HepG2 (cell line): ENCODE measurements at places on chromosomes 1 and 21. TPM values are rescaled to one million over a fixed set of nuclear protein-coding genes. Genes with fewer than 3 reads are reported as not detected.
A peak's percentile ranks its signal among the peaks of the same experiment; 100 is the strongest.

GRCh38 chr1:19682257-19682656 lies 17.6 kb downstream of the HTR6 start:
- H3K4me1 ChIP-seq: no peaks in the 10 kb centered on the region
- H3K27ac ChIP-seq: no peak overlapping the region
- no peak overlapping the region for H3K4me3 ChIP-seq
- no peaks in the 10 kb centered on the region for H3K27me3 ChIP-seq

DNA sequence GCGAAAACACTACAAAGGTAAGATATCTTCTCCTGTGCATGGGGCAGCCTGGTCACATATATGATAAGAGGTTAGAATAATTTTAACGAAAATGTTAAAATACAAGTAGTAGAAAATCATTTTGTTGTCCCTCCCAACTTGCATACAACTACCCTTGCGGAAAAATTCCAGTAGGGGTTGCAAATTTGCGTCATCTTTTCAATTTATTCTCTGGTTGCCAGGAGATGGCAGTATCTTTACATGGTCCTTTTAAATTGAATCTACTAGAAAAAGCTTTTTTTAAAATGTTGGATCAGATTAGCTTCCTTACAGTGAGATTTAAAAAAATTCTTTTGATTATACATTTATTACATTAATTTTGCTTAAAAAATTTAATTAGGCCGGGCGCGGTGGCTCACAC lies 10.9 kb downstream of the S100PBP start:
- H3K36me3 ChIP-seq: peaks cover 10% of the 10 kb centered on the region
- H3K27me3 ChIP-seq: no peaks in the 10 kb centered on the region
- H3K27ac ChIP-seq: no peak overlapping the region
- no peaks in the 10 kb centered on the region for H3K4me1 ChIP-seq
- peak; percentile 39 for DNase-seq
- H3K4me3 ChIP-seq: no peak overlapping the region

- peak within 1 kb of the TSS; percentile 100 for H3K27ac ChIP-seq
- H3K4me1 ChIP-seq: peaks cover 34% of the 10 kb centered on the region
- peak within 1 kb of the TSS; percentile 98 for H3K4me3 ChIP-seq
- H3K36me3 ChIP-seq: peaks cover 26% of the 10 kb centered on the region; the same call in 2 of the 3 replicates
- DNase-seq: peak; percentile 86
These were observed at the start of gene PEX10 for GRCh38 chr1:2412395-2412772. PEX10 (minus strand) TSS chr1:2412564; CDS start chr1:2412502, 62 bp downstream.

DNA sequence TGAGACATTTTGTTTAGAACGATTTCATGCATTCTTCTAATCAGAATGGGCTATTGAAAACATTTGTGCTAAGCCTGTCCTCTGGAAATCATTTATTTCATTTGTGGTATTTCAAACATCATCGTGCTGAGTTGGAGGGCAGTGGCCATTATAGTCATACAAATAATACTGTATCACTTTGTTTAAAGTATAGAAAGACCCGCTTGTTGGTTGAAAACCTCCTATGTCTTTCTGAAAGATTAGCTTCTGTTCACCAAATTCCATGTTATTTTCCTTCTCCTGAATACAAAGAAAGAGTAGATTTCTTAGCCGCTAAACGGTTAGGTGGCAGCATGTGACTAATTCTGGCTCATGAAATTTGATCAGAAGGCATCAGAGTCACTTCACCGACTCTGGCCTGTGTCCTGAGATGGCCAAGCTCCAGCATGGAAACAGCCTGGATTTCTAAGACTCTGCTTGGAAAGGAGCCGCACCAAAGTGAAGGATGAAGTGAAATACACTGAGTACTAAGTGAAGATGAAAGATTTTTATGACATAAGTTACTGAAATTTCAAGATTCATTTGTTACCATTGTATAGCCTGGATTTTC lies 355.1 kb downstream of the USP25 start:
- peaks cover 6% of the 10 kb centered on the region; the same call in 1 of the 2 replicates for H3K4me1 ChIP-seq
- no peak overlapping the region for H3K4me3 ChIP-seq
- no peaks in the 10 kb centered on the region for H3K36me3 ChIP-seq
- no peak overlapping the region for H3K27ac ChIP-seq
- H3K27me3 ChIP-seq: no peaks in the 10 kb centered on the region

DNA sequence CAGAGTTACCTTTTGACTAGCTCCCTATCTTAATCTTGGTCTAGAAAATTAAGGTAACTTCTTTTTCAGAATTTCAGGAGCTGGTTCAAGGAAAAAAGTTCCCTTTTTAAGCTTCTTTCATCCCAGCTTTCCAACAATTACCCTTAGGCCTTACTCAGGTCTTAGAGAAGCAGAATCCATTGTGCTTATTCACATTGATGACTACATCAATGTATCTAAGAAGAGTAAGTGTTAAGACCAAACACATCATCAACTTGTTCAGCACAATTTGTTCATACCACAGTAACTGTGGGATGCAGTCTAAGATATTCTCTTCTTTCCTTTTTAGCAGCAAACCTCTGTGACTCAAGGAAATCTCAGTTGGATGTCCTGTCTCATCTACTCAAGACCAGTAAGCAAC lies 4.1 kb downstream of the MRPL9 start:
- H3K36me3 ChIP-seq: peaks cover 6% of the 10 kb centered on the region
- no peaks in the 10 kb centered on the region; the same call in 2 of the 3 replicates for H3K27me3 ChIP-seq
- H3K4me1 ChIP-seq: peaks cover 13% of the 10 kb centered on the region
- DNase-seq: no peak
- H3K4me3 ChIP-seq: no peak overlapping the region
- no peak overlapping the region for H3K27ac ChIP-seq

- peak overlapping the region; percentile 78 for H3K4me3 ChIP-seq
- no peaks in the 10 kb centered on the region for H3K36me3 ChIP-seq
- no peak for DNase-seq
- peaks cover 60% of the 10 kb centered on the region for H3K4me1 ChIP-seq
- H3K27me3 ChIP-seq: no peaks in the 10 kb centered on the region; the same call in 2 of the 3 replicates
These were observed 722 bp upstream of the SLC19A2 start for GRCh38 chr1:169486281-169487051.

- no peaks in the 10 kb centered on the region for H3K27me3 ChIP-seq
- no peaks in the 10 kb centered on the region for H3K36me3 ChIP-seq
- H3K4me3 ChIP-seq: no peak overlapping the region
- DNase-seq: no peak
- peaks cover 88% of the 10 kb centered on the region for H3K4me1 ChIP-seq
These were observed 42.5 kb downstream of the RPRD2 start for GRCh38 chr1:150406483-150406882.

GRCh38 chr1:88976235-88976634 lies 16.2 kb downstream of the KYAT3 start:
- no peak overlapping the region for H3K27ac ChIP-seq
- DNase-seq: no peak
- H3K4me1 ChIP-seq: peaks cover 8% of the 10 kb centered on the region; the same call in 1 of the 2 replicates
- H3K4me3 ChIP-seq: no peak overlapping the region

DNA sequence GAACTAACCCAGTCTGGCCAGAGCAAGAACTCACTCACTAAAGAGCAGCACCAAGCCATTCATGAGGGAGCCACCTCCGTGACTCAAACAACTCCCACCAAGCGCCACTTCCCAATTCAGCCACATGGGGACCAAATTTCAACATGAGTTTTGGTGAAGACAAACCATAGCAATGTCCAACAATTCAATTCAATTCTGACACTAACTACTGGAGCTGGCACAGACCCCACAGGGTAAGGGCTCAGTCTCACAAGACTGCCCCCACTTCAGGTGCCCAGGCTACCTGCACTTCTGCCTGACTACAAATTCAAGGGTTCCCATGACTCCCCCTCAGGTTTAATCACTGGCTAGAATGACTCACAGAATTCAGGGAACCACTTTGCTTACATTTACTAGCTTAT lies 48.8 kb upstream of the RAP1A start:
- H3K36me3 ChIP-seq: no peaks in the 10 kb centered on the region
- H3K4me3 ChIP-seq: no peak overlapping the region
- DNase-seq: no peak
- no peaks in the 10 kb centered on the region for H3K27me3 ChIP-seq
- peaks cover 29% of the 10 kb centered on the region for H3K4me1 ChIP-seq

DNA sequence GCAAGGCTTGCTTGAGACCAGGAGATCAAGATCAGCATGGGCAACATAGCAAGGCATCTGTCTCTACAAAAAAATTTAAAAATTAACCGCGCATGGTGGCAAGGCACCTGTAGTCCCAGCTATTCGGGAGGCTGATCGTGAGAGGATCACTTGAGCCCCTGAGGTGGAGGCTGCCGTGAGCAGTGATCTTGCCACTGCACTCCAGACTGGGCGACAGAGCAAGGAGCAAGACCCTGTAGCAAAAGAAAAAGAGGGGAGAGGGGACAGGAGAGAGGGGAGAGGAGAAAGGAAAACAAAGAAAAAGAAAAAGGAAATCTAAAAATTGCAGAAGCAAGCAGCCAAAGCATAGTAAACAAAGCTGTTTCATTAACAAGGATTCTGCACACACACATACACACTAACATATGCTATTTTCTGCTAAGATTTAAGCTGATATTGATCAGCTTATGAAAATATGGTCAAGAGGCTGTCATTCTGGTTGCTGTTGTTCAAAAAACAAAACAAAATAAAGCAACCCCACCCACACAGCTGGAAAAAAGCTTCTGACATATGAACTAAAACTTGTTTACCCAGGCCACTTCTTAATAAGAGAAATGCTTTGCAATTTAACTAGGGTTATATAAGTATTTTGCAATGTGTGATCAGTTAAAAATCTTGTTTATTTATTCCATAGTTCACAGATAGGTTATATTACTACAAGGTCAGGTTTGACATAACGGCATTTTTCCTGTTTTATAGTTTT lies 1.8 kb downstream of the ARNT start:
- H3K27ac ChIP-seq: peak overlapping the region; percentile 84
- peaks cover 8% of the 10 kb centered on the region; the same call in 2 of the 3 replicates for H3K36me3 ChIP-seq
- H3K4me3 ChIP-seq: peak overlapping the region; percentile 84
- no peak for DNase-seq
- no peaks in the 10 kb centered on the region for H3K27me3 ChIP-seq

DNA sequence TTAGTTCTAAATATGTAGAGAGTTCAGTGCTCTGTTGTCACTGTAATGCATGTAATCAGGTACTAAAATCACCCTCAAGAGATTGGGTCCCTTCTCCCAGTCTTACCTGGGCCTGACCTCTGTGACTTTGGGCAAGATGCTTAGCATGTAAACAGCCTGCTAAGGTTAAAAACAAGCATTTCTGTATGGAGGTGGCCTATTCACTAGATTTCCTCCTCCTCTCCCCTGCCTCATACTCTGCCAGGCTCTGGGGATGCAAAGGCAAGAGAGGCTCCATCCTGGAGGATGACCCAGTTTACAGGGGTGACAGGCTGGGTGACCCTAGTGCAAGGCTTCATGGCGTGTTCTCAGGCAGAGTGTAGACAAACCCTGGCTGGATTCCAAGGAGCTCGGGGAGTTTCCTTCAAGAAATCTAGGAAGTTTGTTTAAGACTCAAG lies 28.8 kb downstream of the VANGL2 start:
- H3K4me3 ChIP-seq: no peak overlapping the region
- DNase-seq: no peak
- no peaks in the 10 kb centered on the region for H3K4me1 ChIP-seq
- no peak overlapping the region for H3K27ac ChIP-seq
- H3K27me3 ChIP-seq: no peaks in the 10 kb centered on the region

DNA sequence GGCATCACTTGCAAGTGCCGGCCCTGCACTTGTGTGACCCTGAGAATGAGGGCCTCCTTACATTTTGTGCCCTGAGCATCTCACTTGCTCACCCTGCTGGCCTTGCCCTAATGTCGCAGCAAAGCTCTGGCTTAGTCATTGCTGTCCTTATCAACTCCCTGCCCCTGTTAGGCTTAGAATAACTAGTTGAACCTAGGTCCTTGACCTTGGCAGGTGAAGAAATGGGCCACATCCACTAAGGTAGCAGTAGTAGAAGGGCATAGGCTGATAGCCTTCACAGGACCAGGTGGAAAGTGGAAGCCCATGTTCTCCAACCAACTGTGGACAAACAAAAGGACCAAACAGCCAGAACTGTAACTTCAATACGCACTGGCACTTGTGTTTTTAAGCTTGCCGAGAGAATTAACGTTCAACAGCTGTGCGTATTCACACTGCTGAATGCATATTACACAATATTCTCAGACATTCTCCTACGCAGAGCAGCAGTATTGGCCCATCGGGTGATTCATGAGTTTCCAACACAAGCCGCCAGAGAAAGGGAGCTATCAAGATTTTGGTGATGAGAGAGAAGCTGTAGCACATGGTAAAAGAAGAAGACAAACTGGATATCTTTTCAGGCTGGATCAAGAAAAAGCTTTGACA lies 27.7 kb upstream of the PTGFRN start:
- no peaks in the 10 kb centered on the region for H3K36me3 ChIP-seq
- DNase-seq: peak; percentile 8

DNA sequence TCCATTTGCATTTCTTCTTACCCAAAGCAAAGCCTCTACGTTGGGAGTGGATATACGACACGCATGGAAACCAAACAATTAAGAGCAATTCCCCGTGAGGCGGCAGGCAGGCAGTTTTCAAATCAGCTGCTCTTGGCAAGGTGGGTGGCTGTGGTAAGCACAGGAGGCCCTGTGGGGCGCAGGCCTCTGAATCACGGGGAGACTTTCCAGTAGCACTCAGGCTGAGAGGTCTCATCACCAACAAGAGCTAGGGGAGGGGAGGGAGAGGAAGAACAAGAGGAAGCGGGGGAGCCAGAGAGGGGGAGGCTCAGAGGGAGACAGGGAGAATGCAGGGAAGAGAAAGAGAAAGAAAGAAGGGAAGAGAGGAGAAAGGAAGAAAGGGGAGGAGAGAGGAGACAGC lies 56.4 kb downstream of the MT1HL1 start:
- H3K4me1 ChIP-seq: no peaks in the 10 kb centered on the region
- H3K27ac ChIP-seq: no peak overlapping the region
- DNase-seq: no peak
- no peak overlapping the region for H3K4me3 ChIP-seq

DNA sequence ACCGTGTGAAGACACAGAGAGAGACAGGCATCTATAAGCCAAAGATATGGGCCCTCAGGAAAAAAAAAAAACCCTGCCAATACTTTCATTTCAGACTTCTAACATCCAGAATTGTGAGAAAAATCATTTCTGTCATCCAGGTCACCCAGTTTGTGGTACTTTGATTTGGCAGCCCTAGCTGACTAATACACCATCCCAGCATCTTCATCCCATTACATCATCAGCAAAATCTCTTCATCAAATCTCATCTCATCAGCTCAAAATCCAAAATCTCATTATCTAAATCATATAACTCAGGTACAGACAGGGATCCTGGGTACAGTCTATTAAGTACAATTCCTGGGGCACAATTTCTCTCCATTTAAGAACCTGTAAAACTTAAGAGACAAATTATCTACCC lies 51.9 kb upstream of the GJA8 start:
- no peak for DNase-seq
- peaks cover 28% of the 10 kb centered on the region for H3K4me1 ChIP-seq
- H3K4me3 ChIP-seq: no peak overlapping the region

GRCh38 chr1:170494369-170494768 lies 37.6 kb upstream of the GORAB start:
- no peak overlapping the region for H3K27ac ChIP-seq
- no peaks in the 10 kb centered on the region for H3K27me3 ChIP-seq
- DNase-seq: no peak

Gene SV2A
- 0.45 and 0.84 TPM in 2 replicates for total RNA-seq

Gene ADAMTS5
- not detected in 2 replicates for total RNA-seq

Gene FAF1
- 63.3 and 82.8 TPM in 2 replicates for total RNA-seq

Gene MAP1LC3C
- total RNA-seq: not detected in 2 replicates

Gene SIM2
- 0.53 TPM in 2 replicates for total RNA-seq

Gene KIF21B
- 0.13 and 0.20 TPM in 2 replicates for total RNA-seq

Gene RORC
- 2.5 TPM in 2 replicates for total RNA-seq

Gene SERPINC1
- 107 and 205 TPM in 2 replicates for total RNA-seq

Gene GIPC2
- 21.6 and 39.7 TPM in 2 replicates for total RNA-seq
